ENCODE measurements at places on chromosomes 4 and X.

- no peak for DNase-seq
Observed at GRCh38 chr4:101155368-101155767, 192.0 kb downstream of the PPP3CA start.

- DNase-seq, result peak; percentile 70
Observed at GRCh38 chr4:10115797-10116568, 616 bp downstream of the WDR1 start.

- DNase-seq, result no peak
Observed at GRCh38 chrX:115378471-115378870, 89.0 kb downstream of the LUZP4 start.

DNA sequence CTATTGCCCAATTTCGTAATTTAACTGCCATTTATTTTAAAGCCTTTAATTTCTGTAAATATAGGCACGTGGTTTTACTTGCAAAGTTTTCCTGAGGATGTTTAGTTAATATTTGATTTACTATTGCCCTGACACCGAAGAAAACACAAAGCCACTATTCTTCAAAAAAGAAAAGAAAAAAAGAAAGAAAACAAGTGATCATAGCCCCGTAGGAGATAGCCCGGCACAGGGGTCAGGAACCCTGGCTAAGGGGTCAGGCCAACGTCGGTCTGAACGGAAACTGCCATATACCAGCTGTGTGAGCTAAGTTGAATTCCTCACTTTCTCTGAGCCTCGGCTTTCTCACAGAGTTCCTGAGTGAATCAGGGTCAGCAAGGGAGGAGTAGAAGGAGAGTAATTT lies 17.7 kb upstream of the LAMP2 start:
- no peak for DNase-seq

DNA sequence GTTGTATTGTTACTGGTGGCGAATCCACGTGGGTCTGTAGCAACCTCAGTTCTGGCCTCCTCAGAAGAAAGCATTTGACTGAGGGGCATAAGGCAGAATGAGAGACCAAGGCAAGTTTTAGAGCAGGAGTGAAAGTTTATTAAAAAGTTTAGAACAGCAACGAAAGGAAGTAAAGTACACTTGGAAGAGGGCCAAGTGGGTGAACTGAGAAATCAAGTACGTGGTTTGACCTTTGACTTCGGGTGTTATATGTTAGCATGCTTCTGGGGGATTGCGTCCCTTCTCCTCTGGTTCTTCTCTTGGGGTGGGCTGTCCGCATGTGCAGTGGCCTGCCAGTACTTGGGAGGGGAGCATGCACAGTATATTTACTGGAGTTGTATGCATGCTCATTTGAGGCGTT lies 232.7 kb upstream of the GATB start:
- DNase-seq, result no peak
